Fibroblast of skin of left biceps (primary cell): ENCODE measurements at places on chromosomes 3 and 15.

DNA sequence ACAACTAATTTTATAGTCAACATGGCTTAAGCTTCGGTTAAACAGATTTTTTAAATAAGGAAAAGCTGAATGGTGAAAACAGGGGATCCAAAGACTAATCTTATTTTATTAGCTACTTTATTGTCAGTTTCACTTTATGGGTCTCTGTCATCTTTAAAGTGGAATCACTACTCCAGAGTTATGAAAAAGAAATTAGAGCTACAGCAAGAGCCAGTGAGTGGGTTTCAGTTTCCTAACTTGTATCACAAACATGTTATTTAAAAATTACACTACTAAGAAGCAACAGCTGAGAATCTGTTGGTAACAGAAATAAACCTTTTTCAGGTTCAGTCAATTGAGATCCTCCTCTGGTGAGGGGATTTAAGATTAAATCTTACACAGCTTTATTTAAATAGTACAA lies 10.0 kb downstream of the PHC3 start:
- no peak for DNase-seq

GRCh38 chr15:60054472-60054871 lies 50.4 kb downstream of the FOXB1 start:
- no peak for DNase-seq

DNA sequence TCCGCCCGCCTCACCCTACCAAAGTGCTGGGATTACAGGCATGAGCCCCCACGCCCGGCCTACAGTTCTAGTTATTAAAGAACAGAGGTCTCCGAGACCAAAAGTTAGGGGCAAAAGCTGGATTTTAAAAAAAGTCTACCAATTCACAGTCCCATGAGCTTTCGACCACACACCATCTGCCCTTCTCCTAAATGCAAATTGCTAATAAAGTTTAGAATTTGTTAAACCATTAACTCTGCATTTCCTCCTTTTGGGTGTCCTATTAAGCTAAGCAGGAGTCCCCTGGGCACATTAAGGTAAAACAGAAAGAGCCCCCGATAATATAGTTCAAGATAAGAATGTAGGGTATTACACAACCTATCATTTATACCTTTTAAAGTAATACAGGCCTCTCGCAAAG lies 322.7 kb downstream of the FOXP1 start:
- no peak for DNase-seq

- DNase-seq: no peak
Observed at GRCh38 chr15:54017251-54017650, 39.0 kb downstream of the UNC13C start.

GRCh38 chr3:142652826-142653292 lies 56.7 kb downstream of the PLS1 start:
- no peak for DNase-seq

DNA sequence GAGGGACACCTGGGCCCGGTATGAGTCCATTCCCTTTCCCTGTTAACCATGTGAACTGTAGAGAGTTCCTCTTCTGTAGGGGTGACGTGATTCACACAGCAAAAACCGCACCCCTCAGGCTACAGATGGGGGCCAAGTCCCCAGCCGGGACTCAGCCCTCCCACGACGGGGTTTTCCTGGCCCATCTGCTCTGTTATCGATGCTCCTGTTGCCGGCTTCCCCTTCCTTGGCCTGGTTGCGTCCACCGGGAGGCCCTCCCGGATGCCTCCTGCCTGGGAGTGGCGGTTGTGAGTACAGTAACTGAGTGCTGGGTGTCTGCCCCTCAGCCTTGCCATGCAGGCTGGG lies 817 bp upstream of the PLXNA1 start:
- DNase-seq: no peak

GRCh38 chr15:73723191-73723590 lies 30.0 kb downstream of the INSYN1 start:
- no peak for DNase-seq

DNA sequence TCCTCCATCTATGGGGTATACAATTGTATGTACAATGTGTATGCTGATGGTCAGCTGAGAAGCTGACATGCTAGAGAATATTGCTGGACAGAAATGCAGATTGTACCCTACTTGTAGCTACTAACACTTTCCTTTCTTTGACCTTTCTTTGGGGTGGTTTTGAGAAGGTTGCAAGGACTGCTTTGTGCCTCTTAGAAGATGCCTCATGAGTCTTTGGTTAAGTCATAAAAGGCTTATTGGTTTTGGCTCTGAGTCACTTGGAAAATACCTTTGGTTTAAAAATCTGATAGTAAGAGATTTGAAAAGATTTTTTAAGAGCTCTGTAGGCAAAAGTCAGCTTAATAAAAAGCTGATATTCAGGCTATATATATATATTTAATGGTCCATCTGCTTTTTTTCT lies 71.5 kb downstream of the ZMAT3 start:
- no peak for DNase-seq
